ENCODE measurements at places on chromosomes 2 and 18.

- DNase-seq: no peak
Measured at GRCh38 chr18:76005632-76006208, 489.3 kb downstream of the ZNF516 start.

GRCh38 chr2:220293966-220294365 is 666.5 kb downstream of the SLC4A3 start:
- DNase-seq: no peak

DNA sequence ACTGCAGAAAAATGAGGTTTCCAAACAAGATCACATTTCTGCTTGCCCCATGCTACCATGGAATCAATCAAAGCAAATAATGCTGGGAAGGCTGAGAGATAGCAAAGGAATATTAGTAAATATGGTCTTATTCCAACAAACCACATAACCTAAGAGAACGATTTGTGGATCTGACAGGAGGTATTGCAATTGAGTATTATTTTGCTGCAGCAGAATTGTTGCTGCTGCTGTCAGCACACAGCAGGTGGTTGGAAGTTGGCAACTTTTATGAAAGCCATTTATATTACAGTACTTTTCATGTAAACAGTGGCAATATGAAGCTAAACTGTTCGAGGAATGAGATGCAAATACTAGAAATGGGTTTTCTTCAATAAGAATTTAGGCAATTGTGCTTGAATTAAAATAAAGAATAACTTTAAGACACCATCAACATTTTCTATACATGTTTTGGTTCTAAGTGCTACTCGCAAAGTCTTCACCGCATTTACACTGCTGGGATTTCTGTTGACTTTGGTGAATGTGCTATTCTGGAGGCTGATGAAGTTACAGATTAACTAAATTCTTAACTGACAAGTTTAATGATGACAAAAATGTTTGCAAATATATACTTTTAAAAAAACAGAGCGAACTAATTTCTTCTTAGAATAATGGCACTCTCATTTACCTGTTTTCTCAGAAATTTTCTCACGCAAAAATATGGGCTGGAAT is 1285.7 kb downstream of the CNTNAP5 start:
- no peak for DNase-seq

GRCh38 chr2:96729748-96730147 is 10.1 kb downstream of the LMAN2L start:
- no peak for DNase-seq

DNA sequence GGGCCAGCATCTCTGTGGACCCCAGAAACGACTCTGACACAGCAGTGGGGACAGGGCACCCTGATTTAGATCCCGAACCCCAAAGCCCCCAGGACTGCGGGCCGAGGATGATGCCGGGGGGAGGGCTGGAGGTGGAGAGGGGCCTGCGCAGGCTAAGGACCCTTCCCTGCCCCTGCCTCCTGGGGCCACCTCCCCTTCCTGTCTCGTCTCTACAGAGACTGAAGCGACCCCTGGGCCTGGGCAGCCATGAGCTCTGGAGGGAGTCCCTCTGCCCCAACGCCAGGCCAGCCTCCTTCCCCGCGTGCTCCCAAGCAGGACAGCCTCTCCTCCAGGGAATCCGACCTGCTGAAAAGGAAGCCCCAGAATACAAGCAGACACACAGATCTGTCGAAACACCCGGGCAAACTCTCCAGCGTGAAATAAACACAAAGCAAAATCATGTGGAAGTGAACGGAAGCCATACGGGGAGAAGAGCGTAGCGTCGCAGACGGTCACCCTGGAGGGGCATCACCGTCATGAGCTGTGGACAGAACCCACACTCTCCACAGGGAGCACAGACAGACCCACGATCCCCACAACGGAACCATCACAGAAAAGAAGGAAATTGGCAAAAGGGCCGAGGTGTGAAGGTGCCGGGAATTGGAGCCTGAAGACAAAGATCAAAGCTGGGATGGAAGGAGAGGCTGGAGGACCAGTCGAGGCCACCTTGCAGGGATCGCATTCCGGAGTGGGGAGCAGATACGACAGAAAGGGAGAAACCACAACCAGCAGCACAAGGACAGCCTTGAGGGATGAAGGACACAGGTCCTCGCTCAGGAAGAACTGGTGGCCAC is 51.0 kb upstream of the CTDP1 start:
- DNase-seq: no peak

GRCh38 chr2:20650877-20651730 is at the start of gene HS1BP3:
TSS of gene HS1BP3 (minus strand) at chr2:20651098. CDS start at chr2:20651063, 35 bp downstream.
- peak; percentile 65 for DNase-seq

DNA sequence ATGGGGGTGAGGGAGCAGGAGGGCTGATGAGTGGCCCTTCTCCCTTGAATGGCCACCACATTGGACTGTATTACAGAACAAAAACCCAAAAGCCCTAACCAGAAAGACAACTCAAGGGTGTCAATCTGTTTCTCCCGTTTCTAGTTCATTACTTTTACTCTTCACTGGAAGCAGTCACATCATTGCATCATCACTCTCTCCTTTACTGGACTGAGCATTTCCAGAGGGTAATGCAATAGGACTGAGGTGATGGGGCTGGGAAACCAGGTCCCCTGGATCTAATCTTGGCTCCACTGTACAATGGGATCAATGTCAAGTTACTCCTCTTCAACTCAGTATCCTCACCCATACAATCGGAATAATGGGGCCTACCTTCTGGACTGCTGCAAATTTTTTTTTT is 56.1 kb downstream of the BCL2 start:
- no peak for DNase-seq

DNA sequence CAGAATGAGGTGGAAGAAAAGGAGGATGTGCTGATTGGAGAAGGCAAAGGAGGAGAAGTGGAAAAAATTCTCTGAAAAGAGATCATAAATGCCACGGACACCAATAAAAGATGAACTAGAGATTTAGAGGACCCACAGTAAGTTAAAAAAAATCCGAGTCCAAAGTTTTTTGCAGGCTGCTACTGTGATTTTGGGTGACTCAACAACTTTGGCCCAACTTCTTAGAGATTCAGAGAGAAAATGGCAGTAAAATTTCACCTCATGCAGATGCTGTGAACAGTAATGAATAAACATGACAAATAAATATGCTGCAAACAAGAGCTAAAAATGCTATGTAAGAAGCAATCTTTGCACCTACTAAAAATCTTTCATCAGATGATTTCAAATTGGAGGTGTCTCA is 176.9 kb upstream of the SESTD1 start:
- no peak for DNase-seq

DNA sequence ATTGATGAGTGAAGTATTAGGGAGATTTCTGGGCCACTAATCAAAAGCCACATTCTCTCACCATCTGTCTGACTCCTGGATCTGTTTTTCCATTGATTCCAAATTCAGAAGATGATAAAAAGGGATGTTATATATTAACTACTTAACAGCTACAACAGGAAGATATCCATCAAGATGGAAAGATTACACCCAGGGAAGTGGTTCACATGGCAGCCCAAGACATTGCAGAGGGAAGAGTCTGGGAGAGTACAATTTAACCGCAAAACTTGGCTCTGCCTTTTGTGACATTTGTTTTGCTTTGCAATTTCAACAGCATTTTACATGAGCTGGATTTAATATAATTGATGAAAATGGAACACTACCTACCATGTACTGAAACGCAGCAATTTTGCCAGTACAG is 22.5 kb upstream of the TCF4 start:
- no peak for DNase-seq

DNA sequence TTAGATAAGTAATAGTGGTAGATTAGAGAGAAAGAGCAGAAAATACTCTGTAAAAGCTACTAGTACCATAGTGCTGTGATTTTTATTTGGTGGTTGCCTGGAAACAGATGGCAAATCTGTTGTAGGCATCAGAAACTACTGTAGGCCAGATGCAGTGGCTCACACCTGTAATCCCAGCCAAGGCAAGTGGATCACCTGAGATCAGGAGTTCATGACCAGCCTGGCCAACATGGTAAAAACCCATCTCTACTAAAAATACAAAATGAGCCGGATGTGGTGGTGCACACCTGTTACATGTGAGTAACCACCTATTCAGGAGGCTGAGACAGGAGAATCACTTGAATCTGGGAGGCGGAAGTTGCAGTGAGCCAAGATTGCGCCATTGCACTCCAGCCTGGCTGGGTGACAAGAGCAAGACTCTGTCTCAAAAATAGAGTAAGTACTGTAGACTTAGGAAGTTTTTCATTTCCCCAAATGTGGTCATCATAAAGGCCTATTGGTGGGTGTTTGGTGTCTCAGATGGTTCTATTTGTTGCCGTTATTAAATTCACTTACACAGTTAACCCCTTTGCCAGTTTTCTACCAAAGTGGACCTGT is 79.6 kb downstream of the SPTBN1 start:
- no peak for DNase-seq

DNA sequence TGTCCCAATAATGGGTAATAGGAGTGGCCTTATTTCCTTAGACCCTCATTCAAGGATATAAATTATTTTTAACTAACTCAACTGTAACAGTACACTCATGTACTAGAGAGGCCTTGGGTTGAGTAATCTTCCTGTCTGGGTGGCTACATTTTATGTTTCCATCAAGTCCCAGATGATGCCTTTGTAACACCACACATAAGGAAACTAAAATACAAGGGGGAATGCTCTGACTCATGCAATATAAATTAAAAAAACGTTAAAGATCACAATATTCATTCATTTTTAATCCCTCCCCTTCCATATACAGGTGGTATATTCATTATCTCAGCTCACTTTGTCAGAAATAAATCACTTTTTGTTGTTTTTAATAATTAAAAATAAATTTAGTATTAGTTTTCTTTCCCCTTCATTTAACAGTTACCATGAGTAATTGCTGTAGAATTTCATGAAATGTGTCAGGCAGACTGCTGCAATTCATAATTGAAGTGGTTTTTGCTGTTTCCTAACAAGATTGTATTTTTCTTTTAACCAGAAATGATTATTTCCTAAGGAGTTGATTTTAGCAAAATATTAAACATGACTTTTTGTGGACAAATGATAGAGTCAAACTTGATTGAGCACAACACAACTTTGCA is 1403.6 kb downstream of the SUCLG1 start:
- DNase-seq: peak; percentile 93

GRCh38 chr2:233428008-233428407 is 73.7 kb downstream of the DGKD start:
- no peak for DNase-seq

- no peak for DNase-seq
Measured at GRCh38 chr18:26648509-26649192, 100.3 kb upstream of the KCTD1 start.

DNA sequence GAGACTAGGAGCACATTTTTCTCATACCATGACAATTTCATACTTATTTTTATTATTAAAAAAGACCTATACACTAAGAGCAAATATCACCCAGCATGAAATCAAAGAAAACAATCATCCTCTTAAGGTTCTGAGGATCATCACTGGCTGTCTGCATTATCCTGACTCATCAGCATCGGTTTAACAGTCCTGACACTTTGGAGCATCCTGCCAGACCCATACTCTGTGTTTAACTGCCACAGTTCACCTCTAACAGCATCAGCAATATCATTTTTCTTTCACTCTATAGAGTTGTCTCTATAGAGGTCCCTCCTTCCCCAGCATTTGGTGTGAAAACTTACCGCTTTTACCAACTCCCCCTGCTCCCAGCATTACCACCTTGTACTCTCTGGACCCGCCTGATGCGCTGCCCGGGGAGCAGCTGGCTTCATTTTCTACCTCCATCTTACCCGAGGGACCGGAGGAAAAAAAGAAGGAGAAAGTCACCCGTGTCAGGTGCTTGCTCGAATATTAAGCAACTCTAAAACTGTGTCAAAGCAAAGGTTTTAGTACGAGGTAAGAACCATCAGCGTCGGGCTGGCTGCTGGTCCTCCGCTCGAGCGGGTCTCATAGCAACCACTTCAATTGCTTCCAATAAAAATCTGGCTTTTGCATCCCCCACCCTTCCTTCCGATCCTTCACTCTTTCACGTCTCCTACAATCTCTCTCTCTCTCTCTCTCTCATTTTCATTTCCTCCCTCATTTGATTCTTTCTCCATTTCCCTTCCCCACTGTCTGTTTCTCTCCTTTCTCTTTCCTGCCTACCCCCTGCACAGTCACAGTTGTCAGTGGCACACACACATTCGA is at the start of gene RIT2:
Gene RIT2 (minus strand): TSS at position 610 of the 846 bp plus-strand sequence.
- DNase-seq: no peak

- no peak for DNase-seq
Measured at GRCh38 chr2:66498289-66498975, 63.5 kb downstream of the MEIS1 start.

DNA sequence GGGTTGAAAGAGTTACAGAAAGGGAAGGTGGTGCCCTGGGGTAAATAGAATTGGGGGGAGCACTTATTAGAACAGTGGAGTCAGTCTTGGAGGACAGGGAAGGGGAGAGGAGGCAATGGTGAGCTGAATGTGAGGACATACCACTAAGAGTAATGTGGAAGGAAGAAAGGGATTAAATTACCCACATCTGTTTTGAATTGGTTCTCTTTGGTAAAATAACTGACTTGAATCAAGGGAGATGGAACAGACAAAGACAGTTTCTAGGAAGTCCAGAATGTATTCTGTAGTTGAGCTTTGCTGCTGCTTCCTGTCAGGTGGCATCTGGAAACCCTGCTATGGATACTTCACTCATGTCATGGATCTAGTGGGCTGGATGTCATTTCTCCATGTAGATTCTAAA is 6.7 kb downstream of the SETBP1 start:
- DNase-seq: no peak

DNA sequence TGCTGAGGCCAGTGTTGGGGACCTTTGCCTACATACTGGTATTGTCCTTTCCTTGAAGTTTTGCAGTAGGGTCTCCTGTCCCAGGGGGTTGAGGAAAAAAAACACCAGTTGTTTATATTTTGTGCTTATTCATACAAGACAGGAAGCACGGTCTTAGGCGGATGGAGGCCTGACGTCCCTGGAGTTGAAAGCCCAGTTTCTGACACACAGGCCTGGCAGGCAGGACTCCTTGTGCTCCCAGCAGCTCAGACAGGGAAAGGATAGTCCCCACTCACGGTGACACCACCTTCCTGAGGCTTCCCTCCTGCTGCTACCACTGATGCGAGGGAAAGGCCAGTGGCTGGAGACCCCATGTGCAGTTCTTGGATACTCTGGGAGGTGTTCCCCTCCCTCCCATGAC is 15.5 kb upstream of the SP100 start:
- DNase-seq: peak; percentile 40

GRCh38 chr2:169623235-169623634 is 39.1 kb downstream of the PPIG start:
- peak; percentile 29 for DNase-seq

DNA sequence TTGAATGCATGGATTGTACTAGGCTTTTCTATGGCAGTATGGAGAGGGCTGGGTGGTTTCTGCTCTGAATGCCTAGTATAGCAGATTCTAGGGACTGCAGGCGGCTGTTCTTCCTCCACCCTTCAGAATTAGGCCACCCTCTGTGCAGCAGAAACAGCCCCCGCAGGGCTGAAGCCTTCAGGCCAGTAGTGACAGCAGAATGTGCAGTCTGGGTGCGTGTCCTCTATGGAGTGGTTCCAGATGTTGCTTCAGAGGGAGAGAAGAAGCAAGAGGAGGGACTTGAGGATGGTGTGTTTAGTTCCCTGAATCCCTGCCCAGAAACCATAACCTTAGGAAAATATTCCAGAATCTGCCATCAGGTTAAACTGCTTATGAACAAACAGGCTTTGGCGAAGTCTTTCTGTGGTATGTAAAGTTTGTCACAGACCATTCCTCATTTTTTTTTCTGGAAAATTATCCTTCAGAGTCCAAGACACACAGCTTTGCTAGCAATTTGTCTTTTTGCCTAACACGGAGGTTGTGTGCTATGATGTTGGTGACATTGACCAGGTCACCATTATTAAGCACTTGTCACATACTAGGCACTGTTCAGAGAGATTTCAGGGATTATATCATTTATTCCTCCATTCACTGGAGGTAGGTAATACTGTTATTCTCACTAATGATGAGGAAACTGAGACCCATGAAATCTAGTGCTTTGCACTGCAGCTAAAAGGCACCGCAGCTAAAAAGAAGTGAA is 21.1 kb downstream of the CASP10 start:
- DNase-seq: peak; percentile 39
